M059J (cell line): ENCODE measurements at places on chromosomes 4 and X. TPM values are rescaled to one million over a fixed set of nuclear protein-coding genes. Genes with fewer than 3 reads are reported as not detected.

- peak; percentile 61 for DNase-seq
These were observed at the start of gene FAT1 for GRCh38 chr4:186723292-186724057. TSS of gene FAT1 (minus strand) at chr4:186723856. CDS start at chr4:186709827, 14,029 bp downstream.

- DNase-seq, result no peak
These were observed 3.7 kb downstream of the PRDM5 start for GRCh38 chr4:120918788-120919187.

- no peak for DNase-seq
These were observed 49.8 kb downstream of the RWDD4 start for GRCh38 chr4:183609151-183609550.

DNA sequence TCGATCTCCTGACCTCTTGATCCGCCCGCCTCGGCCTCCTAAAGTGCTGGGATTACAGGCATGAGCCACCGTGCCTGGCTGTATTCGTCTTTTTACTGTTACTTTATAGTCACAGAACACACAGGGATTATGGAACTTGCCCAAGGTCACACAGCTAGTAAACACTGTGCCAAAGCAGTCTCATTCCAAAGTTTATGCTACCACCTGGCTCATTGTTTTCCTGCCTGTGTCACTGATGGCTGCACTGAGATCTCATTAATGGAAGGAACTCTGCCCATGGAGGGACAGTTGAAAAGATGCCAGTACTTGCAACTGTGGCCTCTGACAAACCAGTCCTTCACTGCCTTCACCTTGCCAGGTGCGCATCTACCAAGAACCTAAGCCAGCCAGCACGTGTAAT lies 517.7 kb downstream of the BCOR start:
- no peak for DNase-seq

DNA sequence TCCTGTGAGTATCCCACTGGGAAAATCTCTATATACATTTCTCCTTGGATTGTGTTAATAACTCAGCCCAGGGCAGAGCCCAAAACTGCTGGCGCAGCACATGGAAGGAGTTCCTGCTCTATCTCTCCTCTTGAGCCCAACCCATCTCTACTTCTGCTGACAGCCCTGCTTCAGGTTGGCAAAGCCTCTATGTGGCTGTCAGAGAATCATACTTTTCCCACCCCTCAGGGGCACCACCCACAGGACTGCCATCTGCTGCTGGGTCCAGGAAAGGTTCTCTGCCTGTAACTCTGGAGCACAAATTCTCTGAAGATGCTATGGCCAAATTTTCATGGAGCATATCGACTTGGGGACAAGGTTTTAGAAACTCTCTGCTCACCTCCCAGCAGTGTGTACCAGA lies 278.5 kb upstream of the EMCN start:
- no peak for DNase-seq

GRCh38 chrX:133594156-133594555 lies 178.9 kb upstream of the GPC4 start:
- peak; percentile 55 for DNase-seq

DNA sequence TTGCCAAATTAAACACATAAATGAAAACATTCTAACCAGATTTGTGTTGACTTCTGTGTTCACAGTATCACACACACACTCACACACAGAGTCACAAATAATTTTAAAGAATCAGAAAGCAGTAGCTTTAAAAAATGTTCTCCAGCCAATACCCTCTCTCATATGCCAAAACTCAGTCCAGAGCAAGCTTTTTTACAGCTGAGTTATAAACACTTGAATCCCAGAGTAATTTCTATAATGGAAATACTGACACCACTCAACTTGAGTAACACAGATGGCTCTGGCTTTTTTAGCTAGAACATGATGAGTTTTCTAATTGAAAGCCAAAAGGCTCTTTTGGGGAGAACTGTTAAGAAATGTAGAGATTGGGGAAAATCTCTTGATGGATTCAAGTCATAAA lies 100.8 kb downstream of the DOCK11 start:
- DNase-seq, result no peak

- DNase-seq, result no peak
These were observed 59.1 kb upstream of the GRPEL1 start for GRCh38 chr4:7126981-7127380.

Gene TMEM255A
- 1.9 and 2.6 TPM in 2 replicates for total RNA-seq

Gene FGG
- total RNA-seq, result not detected in 2 replicates

Gene PPP4R3C
- total RNA-seq, result 0.20 and 0.30 TPM in 2 replicates

Gene TLR6
- total RNA-seq, result 2.3 and 2.8 TPM in 2 replicates

- no peak for DNase-seq
These were observed 28.9 kb downstream of the CYTL1 start for GRCh38 chr4:4990329-4990728.

Gene GABRE
- 11.8 and 13.9 TPM in 2 replicates for total RNA-seq

DNA sequence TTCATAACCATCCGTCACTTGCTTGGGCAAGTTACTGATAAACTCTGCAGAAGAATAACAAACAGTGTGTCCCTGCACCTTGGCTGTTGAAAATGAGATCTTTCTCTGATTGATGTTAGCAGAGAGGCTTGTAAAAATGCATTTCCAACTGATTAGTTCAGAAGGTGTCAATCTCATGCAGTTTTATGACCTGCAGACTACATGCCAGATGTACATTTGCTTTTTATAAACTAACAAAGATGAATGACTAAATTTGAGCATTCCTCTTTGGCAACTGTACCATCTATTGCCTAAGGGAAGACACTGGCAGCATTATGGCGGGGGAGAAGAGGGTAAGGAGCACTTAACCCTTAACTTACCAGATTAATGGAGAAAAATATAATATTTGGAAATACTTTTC lies 192.8 kb downstream of the DCTD start:
- peak; percentile 46 for DNase-seq

DNA sequence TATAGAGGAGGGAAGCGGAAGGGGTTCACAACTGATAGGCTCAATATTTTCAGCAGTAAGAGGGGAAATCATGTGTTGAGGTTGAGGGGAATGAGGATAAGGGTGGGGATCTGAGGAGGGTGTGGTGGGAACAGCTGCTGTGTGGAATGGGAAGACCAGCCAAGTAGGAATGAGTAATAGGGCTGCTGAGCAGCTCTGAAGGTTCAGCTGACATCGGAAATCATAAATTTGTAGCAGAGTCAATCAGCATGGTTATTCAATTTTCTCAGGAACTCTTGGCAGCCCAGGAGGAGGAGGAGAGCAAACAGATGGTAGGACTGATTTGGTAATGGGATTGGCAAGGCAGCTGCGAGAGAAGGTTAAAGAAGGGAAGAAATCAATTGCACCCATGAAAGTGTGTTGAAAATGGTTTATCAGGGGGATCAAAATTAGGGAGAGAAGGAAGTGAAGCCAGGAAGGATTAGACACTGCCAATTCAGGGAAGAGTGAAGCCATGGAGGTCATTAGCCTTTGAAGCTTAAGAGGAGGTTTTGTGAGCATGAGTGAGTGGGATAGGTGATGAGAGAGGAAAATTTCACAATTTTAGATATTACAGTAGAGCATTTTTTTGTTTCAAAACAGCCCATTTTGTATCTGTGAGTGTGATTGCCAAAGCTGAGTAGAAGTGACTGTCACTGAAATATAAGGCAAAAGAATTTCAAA lies 82.6 kb downstream of the PCDH7 start:
- DNase-seq, result no peak

- no peak for DNase-seq
These were observed 5.2 kb upstream of the GK2 start for GRCh38 chr4:79413032-79413885.

DNA sequence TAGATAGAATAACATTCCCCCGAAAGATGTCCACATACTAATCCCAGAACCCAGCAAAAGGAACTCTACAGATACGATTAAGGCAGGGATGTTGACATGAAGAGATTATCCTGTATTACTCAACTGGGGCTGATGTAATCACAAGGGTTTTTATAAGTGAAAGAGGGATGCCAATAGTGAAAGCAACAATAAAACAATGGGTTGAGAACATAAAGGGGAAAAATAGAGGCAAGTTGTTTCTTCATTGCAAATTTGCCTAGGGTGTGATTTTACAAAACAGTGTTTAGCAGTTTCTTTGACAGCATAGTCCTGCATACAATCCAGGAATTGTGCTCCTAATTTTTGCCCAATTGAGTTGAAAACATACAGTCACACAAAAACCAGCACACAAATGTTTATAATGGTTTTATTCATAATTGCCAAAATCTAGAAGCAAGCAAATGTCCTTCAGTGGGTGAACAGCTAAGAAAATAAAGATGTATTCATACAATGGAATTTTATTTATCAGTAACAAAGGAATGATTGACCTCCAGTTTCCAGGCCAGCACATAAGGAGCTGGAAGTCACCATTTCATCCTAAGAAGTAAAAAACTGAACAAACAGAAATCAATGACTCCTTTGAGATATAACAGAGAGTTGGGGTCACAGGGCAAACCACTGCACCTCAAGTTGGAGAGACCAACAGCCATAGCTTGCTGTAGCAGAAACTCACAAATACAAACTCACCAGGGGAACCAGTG lies 107.2 kb downstream of the CENPC start:
- peak; percentile 8 for DNase-seq

- DNase-seq, result peak; percentile 51
These were observed 221.4 kb downstream of the TACR3 start for GRCh38 chr4:103498161-103499070.

DNA sequence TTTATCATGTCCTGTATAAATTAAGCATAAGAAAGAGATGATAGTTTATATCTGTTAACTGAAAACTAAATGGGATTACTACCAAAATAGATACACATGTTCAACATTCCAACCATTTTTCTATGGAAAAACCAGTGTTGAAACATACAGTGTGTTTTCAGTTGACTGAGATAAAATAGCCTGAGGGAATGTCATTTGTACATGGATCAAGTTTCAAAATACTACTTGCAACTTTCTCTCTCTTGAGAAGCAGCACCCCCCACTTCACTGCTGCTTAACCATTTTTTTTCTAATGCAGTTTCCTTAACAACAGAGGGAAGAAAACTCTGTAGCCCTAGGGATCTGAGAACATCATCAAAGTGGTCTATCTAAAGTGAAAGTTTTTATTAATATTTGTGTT lies 70.8 kb downstream of the NPNT start:
- DNase-seq, result peak; percentile 78

Gene MAOB
- 0.30 and 0.34 TPM in 2 replicates for total RNA-seq

- no peak for DNase-seq
These were observed 1.3 kb downstream of the NEXMIF start for GRCh38 chrX:74923942-74924448.

- no peak for DNase-seq
These were observed 6.6 kb upstream of the HNRNPD start for GRCh38 chr4:82380344-82380743.

Gene TKTL2
- total RNA-seq, result not detected in 2 replicates

Gene NOX1
- not detected in 2 replicates for total RNA-seq

GRCh38 chr4:107691378-107691777 lies 28.7 kb downstream of the PAPSS1 start:
- no peak for DNase-seq

- DNase-seq, result peak; percentile 13
These were observed 57.7 kb upstream of the PASD1 start for GRCh38 chrX:151505796-151506195.

DNA sequence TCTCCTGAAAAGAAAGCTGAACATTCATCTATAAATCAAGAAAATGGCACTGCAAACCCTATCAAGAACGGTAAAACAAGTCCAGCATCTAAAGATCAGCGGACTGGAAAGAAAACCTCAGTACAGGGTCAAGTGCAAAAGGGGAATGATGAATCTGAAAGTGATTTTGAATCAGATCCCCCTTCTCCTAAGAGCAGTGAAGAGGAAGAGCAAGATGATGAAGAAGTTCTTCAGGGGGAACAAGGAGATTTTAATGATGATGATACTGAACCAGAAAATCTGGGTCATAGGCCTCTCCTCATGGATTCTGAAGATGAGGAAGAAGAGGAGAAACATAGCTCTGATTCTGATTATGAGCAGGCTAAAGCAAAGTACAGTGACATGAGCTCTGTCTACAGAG lies 28.6 kb downstream of the PAQR3 start:
- no peak for DNase-seq

- DNase-seq, result no peak
These were observed 6.7 kb upstream of the SH3BP2 start for GRCh38 chr4:2786152-2786671.

Gene ADH5
- total RNA-seq, result 89.4 and 126 TPM in 2 replicates

DNA sequence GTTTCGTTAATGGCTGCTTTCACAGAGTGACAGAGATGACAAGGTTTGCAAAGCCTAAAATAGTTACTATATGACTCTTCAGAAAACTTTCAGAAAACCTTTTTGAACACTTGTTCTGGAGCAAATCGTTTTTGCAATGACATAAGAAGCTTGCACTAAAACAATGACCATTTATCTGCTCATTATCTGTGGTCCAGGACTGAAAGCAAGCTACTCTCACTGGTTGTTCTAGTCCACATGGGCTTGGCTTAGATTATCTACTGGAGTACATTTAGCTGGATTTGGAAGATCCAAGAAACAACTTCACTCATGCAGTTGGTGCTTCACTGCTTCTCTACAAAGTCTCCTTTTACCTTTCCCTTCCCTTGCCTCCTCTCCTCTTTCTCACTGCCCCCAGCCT lies 1836.4 kb upstream of the AGA start:
- no peak for DNase-seq

GRCh38 chr4:41258783-41259182 lies 2.1 kb downstream of the UCHL1 start:
- DNase-seq, result peak; percentile 84

- no peak for DNase-seq
These were observed 13.3 kb upstream of the TMEM271 start for GRCh38 chr4:589219-589963.

DNA sequence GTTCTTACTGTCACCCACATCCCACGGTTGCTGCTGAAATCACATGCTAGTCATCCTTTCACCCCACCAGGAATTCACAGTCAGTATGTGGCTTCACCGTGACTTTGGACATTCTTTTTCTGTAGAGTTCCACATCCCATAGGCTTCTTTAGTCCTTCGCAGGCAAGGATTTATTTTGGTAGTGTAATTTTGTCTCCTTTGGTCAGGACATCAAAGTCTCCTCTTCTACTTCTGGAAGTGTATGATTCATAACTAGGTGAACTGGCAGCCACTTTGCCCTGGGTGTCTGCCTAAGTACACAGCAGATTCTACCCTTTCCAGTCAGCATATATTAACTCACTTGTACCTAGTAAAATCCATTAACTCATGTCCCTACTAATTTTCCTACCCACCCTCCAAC lies 38.3 kb upstream of the MMAA start:
- no peak for DNase-seq

- DNase-seq, result peak; percentile 20
These were observed 67.7 kb downstream of the SMIM20 start for GRCh38 chr4:25981749-25982148.

Gene FNIP2
- total RNA-seq, result 6.8 and 15.2 TPM in 2 replicates

GRCh38 chrX:118528071-118528737 lies 32.6 kb downstream of the DOCK11 start:
- DNase-seq, result no peak
